ENCODE measurements at places on chromosomes 1 and 21.

DNA sequence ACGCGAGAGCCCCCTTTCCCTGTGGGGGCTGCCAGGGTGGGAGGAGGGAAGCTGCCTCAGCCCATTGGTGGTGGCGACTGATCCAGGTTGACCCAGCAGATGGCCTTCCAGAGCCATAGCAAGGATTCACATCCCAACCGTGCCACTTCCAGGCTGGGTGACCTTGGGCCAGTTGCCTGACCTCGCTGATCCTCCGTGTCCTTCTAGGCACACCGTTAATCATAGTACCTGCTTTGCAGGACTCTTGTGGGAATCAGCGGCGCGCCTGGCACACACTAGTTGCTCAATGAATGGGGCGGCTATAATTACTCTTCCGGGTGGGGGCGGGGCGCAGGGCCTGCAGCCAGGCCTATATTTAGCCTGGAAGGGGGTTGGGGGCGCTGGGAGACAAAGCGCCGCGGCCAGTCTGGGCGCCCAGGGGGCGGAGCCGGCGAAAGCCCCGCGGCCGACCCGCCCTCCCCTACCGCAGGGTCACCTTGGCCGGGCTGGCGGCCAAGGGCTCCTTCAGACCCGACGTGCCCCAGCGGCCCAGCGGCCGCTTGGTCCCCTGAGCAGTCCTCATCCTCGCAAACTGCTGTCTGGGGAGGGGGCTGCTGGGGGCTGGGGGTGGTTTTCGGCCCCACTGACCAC lies 5.1 kb downstream of the HSPB7 start:
- no peak for DNase-seq

- no peak for DNase-seq
Observed at GRCh38 chr1:67371681-67372080, 58.5 kb downstream of the SERBP1 start.

GRCh38 chr1:237103021-237103420 lies 61.0 kb downstream of the RYR2 start:
- no peak for DNase-seq

GRCh38 chr1:196933531-196934189 lies 9.9 kb upstream of the CFHR2 start:
- DNase-seq = no peak

- no peak for DNase-seq
Observed at GRCh38 chr1:198977909-198978308, 339.1 kb downstream of the PTPRC start.

DNA sequence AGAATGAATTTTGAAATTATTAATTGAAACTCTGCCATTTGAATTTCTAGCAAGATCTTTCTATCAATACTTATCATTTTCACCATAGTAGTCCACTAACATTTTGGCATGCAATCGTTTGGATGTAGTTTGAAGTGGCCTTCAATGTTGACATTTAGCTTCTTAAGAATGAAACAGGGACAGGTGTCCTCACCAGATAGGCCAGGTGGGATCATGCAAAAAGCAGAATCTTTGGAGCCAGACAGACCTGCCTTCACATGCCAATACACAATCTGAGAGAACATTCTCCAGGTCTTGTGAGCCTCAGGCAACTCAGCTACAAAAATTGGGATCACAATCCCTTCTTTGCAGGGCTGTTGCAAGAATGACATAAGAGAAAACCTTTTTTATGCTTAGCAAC lies 18.3 kb upstream of the HSPA13 start:
- no peak for DNase-seq

DNA sequence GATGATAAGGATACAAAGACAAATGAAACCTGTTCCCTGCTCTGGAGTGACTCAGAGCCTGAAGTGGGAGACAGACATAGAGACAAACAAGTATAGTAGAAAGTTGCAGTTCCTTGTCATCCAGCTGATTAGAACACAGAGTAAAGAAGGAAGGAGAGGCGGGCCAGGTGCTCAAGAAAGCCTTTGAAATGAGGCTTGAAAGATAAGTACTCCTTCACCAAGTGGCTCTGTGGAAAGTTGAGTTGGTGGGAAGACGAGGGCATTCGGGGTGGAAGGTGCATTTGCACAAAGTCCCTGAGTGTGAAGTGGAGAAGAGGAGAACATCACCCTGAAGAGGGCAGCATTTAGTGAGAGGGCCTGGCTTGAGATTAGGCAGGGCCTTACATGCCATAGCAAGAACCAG lies 17.0 kb downstream of the MARK1 start:
- no peak for DNase-seq

- no peak for DNase-seq
Observed at GRCh38 chr1:33381977-33382376, 48.9 kb downstream of the PHC2 start.

- no peak for DNase-seq
Observed at GRCh38 chr1:76723949-76724348, 143.3 kb upstream of the ST6GALNAC5 start.

- DNase-seq = no peak
Observed at GRCh38 chr1:226945858-226946245, 5.8 kb downstream of the COQ8A start.

DNA sequence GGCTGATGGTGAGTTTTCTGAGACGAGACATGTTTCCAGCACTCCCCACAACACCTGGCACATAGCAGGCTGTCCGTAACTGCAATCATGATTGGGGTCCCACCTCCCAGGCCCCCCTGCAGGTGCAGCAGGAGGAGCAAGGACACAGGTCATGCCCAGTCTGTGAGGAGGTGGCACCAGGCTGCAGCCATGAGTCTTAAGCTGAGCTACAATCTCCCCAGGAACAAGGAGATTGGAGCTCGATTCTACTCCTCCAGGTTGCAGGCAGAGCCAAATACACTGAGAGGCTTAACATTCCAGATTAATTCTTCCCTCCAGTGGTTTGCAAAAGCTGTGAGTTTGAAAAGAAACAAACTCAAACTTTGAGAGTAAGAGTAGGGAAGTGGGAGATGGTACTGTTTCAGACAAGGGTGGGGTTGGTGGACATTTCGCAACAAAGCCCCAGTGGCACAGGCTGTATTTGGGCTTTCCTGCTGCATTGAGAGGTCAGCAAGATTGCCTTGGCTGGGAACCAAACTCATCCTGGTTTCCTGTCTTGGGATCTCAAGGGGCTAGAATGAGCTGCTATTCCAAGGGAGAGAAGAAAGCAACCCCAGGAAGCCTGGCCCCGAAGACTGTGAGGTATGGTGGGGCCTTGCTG lies 64.8 kb upstream of the GALNT2 start:
- no peak for DNase-seq

DNA sequence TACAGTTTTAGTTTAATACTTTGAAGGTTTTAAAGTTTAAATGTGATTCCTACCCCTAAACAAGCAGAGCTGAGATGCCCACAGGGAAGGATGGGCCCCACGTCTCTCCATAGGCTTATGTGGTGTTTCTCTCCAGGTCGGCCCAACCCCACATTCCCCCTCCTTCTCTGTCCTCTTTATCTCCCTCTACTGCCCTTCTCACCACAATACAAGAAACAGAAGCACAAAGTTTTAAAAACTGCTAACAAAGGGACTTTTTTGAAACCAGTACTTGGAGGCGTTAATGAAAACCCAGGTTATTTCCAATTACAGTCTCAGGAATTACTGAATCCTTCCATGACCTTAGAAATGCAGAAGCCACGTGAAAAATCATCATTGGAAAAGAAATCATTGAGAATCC lies 324.0 kb downstream of the NTNG1 start:
- no peak for DNase-seq

DNA sequence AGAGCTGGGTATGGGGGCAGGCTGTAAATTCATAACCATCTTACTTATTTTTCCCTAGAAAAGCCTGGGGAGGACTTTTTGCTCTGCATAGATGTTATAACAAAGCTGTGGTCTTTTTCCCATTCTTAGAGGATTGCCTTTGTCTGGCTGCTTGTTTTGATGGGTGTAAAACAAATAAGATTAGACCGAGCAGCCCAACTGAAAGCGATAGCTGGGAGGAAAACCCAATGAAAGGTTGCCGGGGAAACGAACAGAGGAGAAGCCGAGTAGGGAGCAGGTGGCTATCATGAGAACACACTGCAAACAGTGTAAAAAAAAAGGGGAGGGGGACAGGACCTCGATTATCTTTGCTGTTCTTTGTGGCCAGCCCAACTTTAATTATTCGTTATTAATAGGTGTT lies 1.9 kb downstream of the ELAVL4 start:
- DNase-seq = no peak

GRCh38 chr1:32618673-32619221 lies 31.6 kb downstream of the ZBTB8OS start:
- no peak for DNase-seq

- DNase-seq = no peak
Observed at GRCh38 chr1:10415211-10415930, 14.9 kb upstream of the CENPS start.

DNA sequence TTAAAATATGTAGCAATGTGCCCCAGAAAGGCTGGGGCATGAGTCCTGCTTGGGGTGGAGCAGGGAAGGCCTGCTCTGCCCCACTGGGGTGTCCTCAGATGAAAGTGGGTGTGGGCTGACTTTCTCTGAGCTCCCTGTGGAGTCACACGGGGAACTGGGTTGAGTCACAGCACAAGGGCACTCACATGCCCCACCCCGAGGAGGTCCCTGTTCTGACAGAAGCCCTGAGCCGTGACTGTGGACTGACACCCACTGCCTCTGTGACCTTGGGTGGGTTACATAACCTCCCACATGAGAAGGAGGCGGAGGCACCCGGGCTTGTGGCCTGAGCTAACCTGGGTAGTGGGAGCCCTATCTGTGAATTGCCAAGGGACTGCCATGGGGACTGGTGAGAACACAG lies 52.5 kb upstream of the TINAGL1 start:
- no peak for DNase-seq

- no peak for DNase-seq
Observed at GRCh38 chr1:117632269-117633067, 26.6 kb downstream of the TENT5C start.

GRCh38 chr1:2202843-2203601 lies 8.4 kb upstream of the FAAP20 start:
- DNase-seq = no peak

DNA sequence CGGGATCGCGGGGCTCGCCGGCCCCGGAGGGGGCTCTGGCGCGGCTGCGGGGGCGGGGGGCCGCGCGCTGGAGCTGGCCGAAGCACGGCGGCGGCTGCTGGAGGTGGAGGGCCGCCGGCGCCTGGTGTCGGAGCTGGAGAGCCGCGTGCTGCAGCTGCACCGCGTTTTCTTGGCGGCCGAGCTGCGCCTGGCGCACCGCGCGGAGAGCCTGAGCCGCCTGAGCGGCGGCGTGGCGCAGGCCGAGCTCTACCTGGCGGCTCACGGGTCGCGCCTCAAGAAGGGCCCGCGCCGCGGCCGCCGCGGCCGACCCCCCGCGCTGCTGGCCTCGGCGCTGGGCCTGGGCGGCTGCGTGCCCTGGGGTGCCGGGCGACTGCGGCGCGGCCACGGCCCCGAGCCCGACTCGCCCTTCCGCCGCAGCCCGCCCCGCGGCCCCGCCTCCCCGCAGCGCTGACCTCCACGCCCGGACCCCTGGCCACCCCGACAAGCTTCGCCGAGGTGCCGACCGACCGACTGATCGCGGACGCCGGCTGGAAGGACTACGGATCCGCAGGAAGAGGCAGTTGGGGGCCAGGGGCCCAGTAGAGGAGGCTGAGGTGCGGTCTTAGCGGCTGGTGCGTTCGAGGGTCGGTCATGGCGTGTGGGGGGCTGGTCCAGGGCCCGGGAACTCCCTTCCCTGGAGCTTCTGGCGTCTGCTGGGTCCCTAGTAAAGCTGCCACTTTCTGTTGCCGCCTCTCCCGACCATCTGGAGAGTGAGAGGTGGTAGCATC lies 711 bp downstream of the TRNP1 start:
- DNase-seq = no peak

DNA sequence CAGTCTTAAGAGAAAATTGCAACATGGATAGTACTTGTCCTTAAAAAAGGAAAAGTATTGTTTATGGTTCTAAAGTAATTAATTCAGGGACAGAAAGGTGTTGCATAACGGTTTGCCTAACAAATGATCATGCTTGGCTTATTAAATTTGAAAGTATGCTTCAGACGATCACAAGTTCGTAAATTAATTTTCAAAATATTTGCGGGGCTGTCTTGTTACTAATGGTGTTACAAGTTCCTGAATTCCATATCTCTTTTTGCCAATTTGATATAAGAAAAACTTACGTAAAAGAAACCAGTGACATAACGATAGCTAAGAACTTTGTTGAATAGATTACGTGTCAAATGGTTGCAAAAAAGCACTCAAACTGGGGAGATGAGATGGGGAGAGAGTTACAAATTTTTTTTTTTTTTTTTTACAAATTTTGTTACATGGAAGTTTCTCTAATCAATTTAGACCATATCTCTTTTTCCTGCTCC lies 1.3 kb downstream of the AGO3 start:
- DNase-seq = no peak

DNA sequence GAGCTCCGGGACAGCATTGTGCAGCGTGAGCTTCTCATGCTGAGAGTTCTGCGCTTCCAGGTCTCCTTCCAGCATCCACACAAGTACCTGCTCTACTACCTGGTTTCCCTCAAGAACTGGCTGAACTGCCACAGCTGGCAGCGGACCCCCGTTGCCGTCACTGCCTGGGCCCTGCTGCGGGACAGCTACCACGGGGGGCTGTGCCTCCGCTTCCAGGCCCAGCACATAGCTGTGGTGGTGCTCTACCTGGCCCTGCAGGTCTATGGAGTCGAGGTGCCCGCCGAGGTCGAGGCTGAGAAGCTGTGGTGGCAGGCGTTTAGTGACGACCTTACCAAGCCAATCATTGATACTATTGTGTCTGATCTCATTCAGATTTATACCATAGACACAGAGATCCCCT lies 186.4 kb downstream of the NR5A2 start:
- DNase-seq = no peak

GRCh38 chr1:231618609-231619256 lies 7.9 kb upstream of the DISC1 start:
- no peak for DNase-seq

DNA sequence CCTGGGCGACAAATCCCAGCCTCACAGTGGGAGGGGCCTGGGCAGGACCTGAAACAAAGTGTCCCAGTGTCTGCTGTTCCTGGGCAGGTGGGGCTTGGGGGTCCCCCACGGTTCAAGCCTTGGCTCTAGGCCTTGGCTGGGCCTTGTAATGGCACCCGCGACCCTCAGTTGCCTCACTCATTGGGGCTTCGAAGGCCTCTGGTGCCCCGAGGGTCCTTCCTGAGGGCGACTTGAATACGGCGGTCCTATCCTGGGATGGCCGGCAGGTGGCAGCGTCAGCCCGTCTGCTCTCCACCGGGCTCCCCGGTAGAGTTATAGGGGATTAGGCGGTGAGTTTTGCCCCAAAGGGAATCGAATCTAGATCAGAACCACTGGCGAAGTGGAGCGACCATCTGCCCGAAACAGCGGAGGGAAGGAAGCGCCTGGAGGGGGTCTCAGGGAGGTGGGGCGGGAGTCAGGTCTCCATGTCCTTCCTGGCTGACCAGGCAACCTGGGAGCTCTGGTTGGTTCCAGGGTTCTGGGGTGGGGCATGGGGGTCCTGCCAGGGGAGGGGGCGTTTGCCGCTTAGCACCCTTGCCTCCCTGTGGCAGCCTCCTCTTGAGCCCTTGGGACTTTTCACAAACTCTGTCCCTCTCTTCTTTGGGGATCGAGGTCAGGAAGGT lies 2.1 kb upstream of the PEX10 start:
- peak; percentile 74 for DNase-seq

- DNase-seq = peak; percentile 53
Observed at GRCh38 chr1:13699936-13700520, at the start of gene PRDM2. PRDM2 (plus strand) TSS chr1:13700188; CDS start chr1:13715606, 15,418 bp downstream.
